ENCODE measurements at places on chromosomes 11 and 22.

DNA sequence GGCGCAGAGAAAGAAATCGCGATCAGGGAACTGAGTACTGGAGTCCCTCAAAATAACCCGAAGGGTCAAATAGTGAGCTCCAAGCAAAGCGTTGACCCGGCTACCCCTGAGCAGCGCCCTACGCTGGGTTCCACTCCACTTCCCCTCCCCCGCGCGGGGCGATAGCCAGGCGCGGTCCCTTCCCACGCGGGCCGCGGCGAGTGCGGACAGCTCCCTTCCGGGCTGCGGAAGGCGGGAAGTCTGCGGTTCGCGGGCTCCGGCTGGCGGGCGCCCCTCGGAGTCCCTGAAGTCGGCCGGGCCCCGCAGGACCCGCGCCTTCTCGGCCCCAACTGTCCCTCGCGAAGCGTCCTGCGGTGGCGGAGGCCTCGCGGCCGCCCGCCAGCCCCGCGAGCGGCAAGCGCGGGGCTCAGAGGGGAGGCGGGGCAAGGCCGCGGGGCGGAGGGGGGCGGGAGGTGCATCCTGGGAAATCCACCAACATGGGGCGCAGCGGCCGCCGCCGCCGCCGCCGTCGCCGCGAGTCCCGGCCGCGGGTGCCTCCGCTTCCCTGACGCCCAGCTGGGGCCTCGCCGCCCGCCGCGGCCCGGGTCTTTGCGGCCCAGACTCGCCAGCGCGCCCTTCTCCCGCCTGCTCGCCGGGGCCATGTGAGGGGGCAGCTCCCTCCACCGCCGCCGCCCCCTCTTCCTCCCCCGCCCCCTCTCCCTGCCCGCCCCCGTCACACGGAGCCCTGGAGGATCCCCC is at the start of gene QSER1:
QSER1 (plus strand) TSS at position 457 of the 738 bp plus-strand sequence. CDS start 315 bp downstream, outside the sequence.
- peak; percentile 50 for DNase-seq

- DNase-seq: no peak
Observed at GRCh38 chr22:45163099-45163450, 650 bp upstream of the NUP50 start.

GRCh38 chr11:10486161-10486840 is 31.2 kb downstream of the AMPD3 start:
- no peak for DNase-seq

DNA sequence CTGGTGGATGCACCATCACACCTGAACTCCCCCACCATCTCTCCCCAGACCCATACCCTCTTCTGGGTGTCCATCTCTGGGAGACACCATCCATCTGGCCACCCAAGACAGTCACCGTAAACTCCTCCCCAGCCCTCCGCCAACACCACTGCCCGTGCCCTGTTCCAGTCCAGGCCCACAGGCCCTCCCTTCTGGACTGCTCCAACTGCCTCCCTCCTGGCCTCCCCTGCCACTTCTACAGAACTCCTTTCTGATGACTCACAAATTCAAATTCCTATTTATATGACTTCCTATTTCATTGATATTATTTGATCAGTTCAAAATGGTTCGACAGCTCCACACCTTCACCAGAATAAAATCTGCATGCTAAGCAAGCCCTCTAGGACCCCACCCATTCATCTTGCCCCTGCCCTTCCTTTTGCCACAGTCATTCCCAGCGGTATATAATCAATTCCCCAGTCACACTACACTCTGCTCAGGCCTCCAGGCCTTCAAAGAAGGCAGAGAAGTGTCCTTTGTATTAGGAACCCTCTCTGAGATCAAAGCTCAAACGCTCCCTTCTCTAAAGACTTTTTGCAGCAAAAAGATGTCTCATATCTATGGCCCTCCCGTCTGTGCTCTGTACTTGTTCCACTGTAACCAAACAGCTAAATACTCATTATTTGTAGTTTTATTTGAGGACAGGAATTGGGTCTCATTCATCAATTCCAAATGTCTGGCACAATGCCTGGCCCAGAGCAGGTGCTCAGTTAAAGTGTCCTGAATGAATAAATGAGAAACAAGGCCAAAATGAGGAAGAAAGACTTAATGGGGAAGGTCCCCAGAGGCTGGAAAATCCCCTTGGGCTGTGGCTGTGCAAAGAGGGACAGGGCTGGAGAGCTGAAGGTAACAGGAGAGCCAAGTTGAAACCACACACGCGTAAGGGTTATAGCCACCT is 29.0 kb downstream of the MYH9 start:
- no peak for DNase-seq

DNA sequence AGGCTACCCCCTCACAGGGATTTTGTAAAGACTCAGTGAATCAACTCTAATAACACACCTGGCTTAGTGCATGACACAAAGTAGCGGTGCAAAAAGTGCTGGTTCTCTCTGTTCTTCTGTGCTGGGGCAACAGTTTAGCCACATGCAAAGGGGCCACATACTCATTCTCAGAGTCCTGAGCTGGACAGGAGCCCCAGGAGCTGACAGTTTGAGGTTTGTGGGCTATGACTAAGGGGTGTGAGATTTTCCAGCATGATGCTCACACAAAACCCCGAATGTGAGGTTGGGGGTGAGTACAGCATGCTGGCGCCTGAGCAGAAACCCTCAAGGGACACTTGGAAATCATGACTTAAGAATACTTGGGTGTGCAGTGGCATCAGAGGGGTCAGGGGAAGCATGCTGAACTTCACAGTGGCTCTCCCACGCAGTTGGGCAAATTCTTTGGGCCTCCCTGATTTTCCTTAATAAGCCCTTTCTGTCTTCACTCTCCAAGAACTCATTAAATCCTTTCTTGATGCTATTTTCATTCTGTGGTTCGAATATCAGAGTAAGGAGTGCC is 31.0 kb downstream of the TMPRSS5 start:
- no peak for DNase-seq

- DNase-seq: no peak
Observed at GRCh38 chr22:24506802-24507438, 11.8 kb downstream of the UPB1 start.

All from stimulated activated CD4-positive, alpha-beta T cell treated with anti-CD3 and anti-CD28 coated beads, Interleukin-1b, Interleukin-23, amount 100 ng/mL, for 1 hour (primary cell).